NK-92 treated with Interleukin-12 subunit alpha and Interleukin-12 subunit beta, amount 100 ng/mL, for 24 hours (cell line): ENCODE measurements at places on chromosomes 16 and 17.

DNA sequence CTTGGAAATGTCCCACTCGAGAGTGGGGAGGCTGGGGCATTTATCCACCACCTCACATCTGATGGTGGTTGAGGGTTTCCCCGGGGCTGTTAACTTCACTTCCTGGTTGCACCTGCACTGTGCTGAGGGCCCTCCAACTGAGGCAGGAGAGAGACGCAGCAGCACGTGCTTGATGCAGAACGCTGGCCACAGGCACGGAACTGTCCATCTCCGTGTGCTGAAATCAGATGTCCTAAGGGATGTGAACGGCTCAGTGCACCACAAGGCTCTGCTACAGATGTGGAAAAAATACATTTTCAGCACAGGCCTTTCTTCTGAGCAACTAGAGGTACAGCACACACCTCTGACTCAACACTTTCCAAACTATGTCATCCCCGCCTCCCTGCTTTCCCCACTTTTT is 114.8 kb upstream of the C16orf82 start:
- DNase-seq: no peak

GRCh38 chr17:44362949-44363612 is 572 bp downstream of the FAM171A2 start:
- no peak for DNase-seq

DNA sequence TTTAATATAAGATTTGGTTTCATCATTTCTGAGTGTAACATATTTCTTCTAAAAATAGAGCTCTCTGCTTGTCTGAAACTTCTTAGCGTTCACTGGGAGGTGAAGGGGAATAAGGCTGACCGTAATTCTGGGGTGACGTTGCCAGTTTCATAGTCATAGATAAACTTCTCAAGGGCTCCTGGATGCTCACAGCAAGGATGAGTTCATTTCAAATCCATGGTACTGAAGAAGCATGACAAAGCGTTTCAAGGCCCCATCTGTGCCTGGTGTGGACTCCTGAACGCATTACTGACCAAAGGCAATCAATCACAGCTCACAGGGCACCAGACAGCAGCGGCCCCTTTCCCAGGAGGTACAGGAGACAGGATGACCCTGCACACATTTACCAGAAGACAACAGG is 12.0 kb upstream of the EVPL start:
- DNase-seq: no peak

DNA sequence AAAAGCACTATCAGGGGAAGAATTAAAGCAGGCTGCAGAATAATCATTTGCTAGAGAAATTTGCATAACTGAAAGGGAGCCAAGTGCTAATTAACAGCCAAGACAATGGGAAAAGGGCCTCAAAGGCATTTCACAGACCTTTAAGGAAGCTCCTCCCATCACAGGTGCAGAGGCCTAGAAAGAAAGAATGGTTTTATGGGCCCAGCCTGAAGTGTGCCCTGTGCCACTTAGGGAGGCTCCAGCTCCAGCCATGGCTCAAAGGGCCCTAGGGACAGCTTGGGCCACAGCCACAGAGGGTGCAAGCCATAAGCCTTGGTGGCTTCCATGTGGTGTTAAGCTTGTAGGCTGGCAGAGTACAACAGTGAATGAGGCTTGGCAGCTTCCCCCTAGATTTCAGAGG is 50.1 kb downstream of the RNF112 start:
- no peak for DNase-seq

DNA sequence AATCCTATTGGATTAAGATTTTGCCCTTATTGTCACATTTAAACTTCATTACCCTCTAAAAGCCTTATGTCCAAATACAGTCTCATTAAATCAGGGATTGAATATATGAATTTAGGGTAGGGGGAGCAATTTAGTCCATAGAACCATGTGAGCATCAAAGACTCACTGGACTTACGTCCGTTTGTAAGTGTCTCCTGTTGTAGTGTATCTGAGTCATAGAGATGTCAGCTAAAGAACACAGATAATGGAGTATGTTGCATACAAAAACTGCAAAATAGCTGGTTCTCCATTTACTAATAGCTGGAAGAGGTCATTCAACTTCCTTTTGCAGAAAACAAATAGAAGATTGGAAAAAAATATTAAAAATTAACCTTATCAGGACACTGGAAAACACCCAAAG is 599.1 kb upstream of the SOX9 start:
- no peak for DNase-seq

DNA sequence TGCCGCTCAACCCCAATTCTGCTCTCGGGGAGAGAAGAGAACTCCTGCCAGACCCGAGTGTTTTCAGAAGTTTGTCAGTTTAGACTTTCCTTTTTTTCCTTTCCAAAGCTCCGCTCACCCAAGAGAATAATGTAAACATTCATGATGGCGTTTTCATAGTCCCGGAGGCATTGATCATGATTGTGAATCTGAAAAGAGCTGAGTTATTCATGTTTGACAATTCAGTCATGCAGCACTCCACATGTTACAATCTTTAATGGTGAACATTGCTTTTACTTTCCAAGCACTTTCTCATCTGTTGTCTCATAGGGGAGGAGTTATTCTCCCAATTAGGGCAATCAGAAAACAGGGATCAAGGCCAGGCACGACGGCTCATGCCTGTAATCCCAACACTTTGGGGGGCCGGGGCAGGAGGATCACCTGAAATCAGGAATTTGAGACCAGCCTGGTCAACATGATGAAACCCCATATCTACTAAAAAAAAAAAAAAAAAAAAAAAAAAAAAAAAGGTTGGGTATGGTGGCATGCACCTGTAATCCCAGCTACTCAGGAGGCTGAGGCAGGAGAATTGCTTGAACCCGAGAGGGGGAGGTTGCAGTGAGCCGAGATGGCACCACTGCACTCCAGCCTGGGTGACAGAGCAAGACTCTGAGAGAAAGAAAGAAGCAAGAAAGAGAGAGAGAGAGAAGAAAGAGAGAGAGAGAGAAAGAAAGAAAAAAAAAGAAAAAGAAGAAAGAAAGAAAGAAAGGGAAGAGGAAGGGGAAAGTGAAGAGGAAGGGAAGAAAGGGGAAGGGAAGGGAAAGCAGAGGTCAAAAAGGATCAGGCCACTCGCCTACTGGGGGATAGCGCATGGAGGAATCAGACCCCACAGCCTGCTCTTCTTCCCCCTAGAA is 70.0 kb upstream of the TNRC6C start:
- no peak for DNase-seq

DNA sequence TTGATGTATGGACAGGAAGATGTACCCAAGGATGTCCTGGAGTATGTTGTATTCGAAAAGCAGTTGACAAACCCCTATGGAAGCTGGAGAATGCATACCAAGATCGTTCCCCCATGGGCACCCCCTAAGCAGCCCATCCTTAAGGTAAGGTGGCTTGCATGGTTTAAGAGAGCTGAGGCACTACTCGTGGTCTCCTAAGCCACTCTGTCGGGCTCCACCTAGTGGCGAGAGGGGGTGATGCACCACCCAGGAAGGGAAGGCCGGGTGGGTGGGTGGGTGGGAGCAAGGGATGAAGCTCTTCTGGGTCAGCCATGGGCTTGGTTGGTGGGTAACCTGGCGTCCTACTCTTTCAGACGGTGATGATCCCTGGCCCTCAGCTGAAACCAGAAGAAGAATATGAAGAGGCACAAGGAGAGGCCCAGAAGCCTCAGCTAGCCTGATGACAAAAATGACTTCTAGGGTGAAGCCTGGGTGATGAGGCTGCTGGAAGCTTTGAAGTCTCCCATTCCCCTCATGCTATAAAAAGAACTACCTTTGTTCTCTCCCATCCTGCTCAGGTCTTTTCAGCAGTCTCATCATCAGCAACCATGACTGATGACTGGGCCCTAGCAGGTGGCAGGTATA is 21.5 kb downstream of the GPR179 start:
- peak; percentile 29 for DNase-seq

DNA sequence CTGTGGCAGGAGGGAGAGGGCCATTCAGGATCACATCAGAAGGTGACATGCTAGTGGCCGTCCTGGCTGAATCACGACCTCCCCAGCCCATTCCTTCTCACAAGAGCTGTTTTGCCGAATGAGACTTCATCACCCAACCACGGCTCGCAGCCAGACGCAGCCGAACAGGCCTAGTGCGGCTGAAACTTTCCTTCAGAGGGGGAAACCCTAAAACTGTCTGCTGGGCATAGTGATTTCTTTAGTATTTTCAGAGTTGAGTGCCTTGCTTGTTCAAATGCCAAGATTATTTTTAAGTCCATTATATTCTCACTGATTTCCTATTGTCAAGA is 343.7 kb downstream of the CPPED1 start:
- DNase-seq: no peak

GRCh38 chr16:75458029-75458428 is 6.5 kb downstream of the TMEM170A start:
- DNase-seq: no peak

DNA sequence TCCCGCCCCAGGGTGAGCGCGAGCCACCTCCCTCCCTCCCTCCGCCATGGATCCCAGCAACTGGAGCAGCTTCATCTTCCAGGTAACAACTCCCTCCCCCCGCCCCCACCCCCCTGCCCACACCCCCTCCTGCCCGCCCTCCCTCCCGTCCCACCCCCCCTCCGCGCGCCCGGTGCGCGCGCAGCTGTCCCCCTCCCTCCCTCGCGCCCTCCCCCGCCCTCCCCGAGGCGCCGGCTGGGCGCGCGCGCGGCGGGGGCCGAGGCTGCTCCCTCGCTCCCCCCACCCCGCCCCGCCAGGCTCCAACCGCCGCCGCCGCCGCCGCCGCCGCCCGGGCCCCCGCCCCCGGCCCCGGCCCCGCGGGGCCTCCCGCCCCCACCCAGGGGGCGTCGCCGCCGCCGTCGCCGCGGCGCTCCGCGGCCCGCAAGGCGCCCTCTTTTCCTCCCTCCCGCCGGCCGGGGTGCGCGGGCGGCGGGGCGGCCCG is at the start of gene MAZ:
TSS of gene MAZ (plus strand) at position 431 of the 481 bp plus-strand sequence. CDS start 173 bp downstream, outside the sequence.
- no peak for DNase-seq

DNA sequence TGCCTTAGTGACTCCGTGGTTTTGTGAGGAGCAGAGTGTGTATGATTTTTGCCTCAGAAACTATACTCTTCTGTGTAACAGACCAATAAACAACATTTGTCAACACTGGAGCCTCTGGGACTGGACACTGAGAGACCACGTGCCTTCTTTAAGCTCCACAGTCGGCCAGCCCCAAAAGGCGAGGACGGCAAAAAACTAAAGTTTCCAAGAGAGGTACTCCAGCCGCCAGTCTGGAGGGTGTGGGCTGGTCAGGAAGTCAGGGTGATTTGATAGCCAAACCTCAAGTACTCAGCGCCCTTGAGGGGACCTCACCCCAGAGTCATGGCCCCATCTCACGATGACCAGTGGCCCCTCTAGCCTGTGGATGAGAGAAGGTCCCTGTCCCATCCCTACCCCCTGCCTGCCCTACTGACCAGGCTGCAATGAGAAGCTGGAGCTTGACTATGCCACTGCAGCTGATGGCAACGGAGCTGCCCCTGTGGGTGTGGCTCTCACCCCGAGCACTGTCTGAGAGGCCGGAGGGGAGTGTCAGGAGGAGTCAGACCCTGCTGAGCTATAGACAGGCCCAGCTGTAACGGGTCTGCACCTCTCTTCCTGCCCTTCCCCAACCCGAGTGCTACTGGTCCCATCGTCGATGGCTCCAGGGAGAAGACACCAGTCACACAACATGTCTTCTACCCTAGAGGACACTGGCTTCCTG is 19.8 kb downstream of the MNT start:
- DNase-seq: no peak

DNA sequence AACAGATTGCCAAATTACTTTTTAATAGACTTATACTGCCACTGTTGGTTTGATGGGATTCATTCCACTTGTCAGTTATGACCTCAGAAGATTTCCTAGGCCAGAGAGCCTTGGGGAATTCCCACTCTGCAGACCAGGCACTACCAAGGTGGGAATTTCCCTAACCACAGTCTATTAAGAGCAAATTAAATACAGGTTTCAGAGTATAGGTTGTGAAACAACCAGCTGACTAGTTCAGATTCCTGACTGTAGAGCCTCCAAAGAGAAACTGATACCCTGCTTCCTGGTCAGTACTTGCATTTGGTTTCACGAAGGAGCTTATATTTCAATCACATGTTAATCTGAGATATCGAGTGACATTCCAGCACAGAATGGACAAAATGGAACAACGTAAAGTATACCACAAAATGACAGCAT is 186.5 kb downstream of the STX8 start:
- no peak for DNase-seq

- no peak for DNase-seq
Observed at GRCh38 chr16:52568495-52568894, 21.6 kb upstream of the TOX3 start.

- no peak for DNase-seq
Observed at GRCh38 chr17:14452856-14453255, 152.0 kb downstream of the HS3ST3B1 start.

GRCh38 chr16:64489449-64489848 is 632.4 kb downstream of the CDH11 start:
- no peak for DNase-seq

DNA sequence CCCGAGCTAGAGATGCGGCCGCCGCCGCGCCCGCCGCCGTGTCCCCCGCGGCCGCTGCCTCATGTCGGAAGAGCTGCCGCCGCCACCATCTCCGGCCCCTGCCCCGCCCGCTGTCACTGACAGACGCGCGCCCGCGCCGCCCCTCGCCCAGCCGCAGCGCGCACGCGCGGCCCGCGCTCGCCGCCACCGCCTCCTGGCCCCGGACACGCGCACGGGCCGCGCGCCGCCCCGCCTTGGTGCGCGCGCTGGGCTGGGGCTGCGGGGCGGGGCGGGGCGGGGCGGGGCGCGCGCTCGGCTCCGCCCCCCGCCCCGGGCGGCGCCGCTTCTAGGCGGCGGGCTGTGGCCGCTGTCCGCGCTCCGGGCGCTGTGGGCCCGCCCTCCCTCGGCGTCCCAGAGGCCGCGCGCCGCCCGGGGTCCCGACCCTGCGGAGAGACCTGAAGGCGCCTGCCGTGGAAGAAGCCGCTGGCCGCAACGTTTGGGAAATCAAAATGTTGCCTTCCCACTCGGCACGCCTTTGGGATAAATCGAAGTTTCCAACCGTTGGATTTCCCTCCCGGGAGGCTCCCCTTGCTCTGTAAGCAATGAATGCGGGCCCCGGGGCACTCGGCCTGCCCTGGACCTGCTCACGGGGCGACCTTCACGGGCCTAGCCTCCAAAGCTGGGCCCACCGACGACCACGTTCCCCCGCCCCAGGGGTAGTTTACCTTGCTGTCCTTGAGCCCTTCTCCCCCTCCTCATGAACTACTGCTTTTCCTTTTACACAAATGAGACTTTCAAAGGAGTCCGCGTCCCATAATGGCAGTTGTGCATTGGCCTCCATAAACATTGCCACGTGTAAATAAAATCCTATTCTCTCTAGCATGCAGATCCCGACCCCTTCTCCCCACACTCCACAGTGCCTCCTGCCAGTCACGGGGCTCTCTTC is at the start of gene ADCY9:
TSS of gene ADCY9 (minus strand) at position 118 of the 925 bp plus-strand sequence. CDS start 1,000 bp downstream, outside the sequence.
- no peak for DNase-seq

DNA sequence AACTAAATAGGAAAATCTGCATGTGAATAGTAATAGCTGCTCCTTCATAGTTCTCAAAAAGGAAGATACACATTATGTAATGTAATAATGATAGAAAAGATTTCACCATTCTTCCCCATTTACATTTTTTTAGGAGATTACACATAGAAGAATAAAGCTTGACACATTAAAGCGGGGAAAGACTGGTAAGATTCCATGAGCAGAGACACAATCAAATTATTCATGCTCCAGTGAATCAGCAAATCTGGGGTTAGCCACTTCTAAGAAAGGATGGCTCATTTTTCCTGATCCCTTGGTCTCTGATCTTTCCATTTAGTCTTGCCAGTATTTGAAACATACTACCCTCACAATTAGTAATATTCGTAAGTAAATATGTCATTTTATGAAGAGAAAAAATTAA is 81.9 kb downstream of the CA4 start:
- DNase-seq: no peak

GRCh38 chr17:80456465-80457235 is 19.8 kb downstream of the NPTX1 start:
- DNase-seq: no peak
